NCI-H1694 treated with DMSO at 0.1 percent for 48 hours (cell line): ENCODE measurements at places on chromosomes 7 and 10.
A peak's percentile ranks its signal among the peaks of the same experiment; 100 is the strongest.

- DNase-seq = no peak
These were observed 304.4 kb downstream of the ZEB1 start for GRCh38 chr10:31623466-31623865.

- peak; percentile 18 for DNase-seq
These were observed 52.4 kb upstream of the FAM204A start for GRCh38 chr10:118394301-118395200.

DNA sequence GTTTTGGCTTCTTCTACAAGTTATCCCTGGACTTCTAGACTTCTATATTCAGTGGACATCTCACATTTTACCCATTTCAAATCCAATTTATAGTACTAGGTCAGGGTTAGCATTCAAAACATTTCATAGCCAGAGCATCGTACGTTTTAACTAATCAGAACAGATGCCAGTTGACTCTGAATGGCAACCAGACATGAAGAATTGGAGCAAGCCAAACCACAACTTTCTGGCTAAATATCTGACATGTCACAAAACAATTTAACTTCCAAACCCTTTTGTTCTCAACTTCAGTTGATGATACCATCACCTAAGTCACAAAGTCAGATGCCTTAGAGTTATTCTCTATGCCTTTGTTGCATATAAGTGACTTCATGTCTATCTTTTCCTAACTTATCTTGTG is 1105.7 kb downstream of the XPNPEP1 start:
- DNase-seq = no peak

- DNase-seq = no peak
These were observed 733.2 kb downstream of the INHBA start for GRCh38 chr7:40969641-40970040.

DNA sequence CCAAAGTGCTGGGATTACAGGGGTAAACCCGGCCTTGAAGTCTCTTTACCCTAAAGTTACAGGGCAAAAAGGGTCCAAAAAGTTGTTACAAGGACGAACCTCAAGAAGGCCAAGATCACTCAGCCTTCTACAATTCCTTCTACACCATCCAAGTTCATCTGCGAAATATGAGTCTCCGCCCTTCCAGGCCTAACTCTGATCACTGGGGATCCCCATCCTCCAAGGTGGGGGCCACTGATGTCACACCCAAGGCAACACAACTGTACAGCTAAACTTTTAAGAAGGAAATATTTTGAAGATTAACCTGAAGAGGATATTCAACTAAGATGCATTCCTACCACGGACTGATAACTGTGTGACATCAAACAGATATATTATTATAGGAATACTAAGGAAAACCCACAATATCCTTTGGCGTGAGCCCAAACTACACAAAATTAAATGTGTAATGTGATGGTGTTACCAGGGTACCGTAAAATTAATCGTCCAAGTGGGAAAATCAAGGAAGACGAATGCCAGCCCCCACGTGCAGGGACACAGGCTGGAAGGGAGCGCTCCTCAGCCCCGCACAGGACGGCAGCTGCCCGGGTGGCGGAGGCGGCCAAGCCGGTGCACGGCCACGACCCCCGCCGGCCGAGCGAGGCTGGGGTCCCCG is 1.0 kb downstream of the PAXIP1 start:
- no peak for DNase-seq

DNA sequence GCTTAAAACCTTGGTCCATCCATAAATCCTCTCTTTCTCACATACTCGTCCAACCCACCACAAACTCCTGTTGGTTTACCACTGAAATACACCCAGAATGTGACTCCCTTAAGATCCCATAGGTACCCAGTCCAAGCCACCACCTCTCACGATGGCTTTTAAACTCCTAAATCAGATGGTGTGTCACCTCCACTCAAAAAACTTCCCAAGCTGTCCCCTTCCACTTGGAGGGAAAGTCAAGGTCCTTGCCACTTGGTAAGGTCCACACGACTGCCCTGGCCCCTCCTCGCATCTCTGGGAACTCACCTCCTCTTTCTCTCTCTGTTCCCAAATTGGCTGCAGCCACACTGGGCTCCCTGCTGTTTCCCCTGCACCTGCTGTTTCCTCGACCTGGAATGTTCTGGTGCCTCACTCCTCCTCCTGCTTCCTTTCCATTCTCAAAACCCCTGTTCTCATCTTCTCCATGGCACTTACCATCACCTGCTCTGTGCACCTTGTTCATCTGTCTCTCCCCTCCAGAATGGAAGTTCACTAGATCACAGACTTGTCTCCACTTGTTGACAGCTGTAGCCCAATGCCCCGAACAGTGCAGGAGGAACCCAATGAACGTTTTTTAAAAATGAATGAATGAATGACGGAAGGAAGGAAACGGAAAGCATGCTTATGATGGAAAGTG is 23.0 kb downstream of the ZFAND2A start:
- no peak for DNase-seq

GRCh38 chr7:37151741-37152413 is 296.8 kb downstream of the ELMO1 start:
- DNase-seq = no peak

DNA sequence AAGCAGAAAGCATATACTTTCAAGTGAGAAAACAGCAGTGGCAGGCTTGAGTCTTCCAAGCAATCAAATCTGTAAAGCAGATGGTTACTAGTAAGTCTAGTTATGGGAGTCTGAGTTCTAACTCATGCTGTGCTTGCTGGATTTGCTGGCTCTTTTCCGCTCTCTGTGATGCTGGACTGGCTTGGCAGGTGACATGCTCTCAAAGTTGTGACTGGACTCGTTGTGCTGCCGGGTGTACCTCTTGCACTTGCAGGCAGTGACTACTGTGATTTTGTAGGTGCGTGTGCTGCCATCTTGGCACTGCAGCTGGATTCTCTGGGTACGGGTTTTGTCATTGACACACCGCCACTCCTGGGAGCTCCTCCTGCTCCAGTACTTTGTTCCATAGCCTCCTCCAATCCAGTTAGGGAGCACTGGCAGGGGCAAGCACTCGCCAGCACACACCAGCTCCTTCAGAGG is 3.1 kb downstream of the SOSTDC1 start:
- no peak for DNase-seq

DNA sequence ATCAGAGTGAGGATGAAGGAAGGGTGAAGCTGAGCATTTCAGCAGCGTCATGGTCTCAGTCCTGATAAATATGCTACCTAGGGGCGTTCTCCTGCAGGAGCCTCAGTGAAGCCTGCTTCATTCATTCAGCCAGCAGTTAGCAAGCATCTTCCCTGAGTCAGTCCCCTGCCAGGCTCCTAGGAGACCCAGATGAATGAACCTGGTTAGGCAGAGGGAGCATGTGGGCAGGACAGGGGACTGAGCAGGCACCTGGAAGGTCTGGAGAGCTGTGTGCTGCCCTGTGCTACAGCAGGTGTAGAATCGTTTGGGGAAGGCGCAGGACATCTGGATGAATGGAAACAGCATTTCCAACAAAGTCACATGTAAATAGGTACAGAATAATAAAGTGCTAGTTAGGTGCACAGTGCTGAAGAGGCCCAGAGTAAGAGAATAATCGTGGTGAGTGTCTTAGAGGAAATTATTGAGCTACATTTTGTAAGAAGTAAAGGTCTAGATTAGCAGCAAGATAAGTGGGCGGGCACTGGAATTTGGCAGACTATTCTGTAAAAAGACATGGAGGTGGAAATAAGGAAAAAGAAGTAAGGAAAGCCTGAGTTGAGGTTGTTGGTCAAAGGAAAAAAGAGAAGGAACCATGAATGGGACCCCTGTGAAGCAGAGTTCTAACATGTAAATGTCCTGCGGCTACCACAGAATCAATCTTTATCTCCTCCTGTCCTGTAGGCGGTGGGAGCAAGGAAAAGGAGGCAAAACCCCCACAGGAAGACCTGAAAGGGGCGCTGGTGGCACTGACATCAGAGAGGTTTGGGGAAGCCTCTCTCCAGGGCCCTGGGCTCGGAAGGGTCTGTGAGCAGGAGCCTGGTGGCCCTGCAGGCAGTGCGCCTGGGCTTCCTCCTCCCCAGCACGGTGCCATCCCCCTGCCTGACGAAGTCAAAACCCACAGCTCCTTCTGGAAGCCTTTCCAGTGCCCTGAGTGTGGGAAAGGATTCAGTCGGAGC is 12.0 kb downstream of the ZSCAN25 start:
- DNase-seq = no peak

DNA sequence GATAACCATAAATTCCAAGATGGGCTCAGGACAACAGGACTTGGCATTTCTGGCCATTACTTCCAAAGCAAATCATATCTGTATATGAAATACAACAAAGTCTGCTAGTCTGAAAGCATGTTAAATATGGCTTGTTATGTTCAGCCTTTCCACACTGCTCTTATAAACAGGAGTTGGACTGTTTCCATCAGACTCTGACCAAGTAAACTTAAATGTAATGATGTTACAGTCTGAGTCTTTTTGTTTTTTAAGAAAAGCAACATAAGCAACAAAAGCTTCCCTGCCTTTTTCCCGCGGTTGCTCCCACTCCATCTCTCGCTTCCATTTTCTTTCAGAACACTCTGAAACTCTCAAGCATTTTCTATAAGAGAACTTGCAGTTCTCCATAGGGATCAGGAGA is 8.1 kb upstream of the CDCA7L start:
- DNase-seq = no peak

DNA sequence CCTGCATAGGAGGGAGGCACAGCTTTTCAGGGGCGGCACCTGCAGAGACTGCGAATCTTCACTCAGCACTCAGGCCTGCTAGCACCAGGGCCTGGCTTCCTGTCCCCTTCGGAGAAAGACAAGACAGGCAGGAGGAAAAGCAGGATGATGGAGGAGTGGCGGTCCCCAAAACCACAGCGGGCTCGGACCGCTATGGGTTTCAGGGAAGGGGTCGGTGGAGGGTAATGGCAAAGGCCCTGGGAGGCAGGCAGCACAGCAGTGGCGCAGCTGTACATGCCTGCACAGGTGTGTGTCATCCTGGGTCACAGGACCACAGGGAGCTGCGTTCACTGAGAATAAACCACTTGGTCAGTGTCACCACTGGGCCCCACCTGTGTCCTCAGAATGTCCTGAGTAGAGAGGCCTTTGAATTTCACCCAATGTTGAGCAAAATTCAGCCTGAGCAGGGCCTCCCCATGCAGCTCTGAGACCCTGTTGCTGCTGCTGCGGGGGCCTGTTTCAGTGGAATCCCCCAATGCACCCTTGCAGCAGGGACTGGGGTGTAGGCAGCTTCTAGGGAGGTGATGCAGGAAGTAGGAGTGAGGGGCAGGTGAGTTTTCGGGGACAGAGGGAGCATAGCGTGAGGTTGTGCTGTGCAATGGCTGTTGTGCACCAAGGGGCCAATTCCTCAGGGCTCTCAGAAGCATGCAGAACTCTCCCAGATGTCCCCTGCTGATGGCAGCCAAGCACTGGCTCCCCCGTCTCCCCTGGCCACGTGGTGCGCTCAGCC is 90.6 kb upstream of the PPP2R2D start:
- DNase-seq = no peak

DNA sequence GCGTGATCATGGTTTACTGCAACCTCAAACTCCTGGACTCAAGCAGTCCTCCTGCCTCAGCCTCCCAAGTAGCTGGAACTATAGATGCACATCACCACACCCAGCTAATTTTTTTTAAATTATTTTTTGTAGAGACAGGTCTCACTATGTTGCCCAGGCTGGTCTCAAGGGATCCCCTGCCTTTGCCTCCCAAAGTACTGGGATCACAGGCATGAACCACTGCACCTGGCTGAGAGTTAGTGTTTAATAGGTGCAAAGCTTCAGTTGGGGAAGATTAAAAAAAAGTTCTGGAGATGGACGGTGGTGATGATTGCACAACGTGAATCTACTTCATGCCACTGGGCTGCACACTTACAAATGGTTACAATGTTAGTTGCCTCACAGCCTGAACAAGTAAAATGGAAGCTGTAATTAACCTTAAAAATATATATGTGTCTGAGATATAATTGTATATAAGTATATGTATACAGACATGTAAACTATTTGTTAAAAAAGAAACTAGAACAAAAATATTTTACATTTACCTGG is 106.4 kb upstream of the ZNF438 start:
- no peak for DNase-seq

GRCh38 chr7:8035647-8036518 is 67.3 kb downstream of the GLCCI1 start:
- peak; percentile 57 for DNase-seq

DNA sequence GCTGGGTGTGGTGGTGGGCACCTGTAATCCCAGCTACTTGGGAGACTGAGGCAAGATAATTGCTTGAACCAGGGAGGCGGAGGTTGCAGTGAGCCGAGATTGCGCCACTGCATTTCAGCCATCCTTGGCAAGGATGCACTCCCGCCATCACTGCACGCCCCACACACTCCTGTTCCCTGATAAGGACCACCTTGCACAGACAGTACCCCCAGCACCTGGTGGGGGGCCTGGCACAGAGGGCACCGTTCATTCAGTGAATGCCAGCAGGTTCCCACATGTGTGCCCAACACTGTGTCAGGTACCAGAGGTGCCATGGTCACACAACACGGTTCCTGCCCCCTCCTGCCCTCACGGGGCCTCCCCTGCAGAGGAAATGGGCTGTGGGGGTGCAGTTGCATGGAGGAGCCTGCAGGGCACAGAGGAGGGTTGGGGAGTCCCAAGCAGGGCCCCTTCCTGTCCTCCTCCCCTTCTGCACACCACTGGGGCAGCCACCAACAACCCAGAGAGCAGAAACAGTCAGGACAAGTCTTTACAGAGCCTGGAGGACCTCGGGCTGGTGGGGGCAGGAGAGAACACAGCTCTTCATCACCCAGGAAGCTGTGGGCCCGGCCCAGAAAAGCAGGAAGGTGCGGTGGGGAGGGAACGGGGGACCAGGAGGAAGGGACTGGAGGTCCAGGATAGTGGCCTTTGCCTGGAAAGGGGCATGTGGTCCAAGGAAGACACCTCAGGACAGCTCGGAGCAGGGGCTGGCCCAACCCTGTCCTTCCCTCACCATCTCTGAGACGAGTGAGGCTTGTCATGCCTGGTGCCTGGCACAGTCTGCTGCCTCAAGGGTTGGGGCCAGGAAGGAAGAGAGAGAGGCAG is 7.1 kb downstream of the CRYGN start:
- DNase-seq = no peak

- DNase-seq = no peak
These were observed 21.5 kb downstream of the CUX1 start for GRCh38 chr7:101838837-101839483.

DNA sequence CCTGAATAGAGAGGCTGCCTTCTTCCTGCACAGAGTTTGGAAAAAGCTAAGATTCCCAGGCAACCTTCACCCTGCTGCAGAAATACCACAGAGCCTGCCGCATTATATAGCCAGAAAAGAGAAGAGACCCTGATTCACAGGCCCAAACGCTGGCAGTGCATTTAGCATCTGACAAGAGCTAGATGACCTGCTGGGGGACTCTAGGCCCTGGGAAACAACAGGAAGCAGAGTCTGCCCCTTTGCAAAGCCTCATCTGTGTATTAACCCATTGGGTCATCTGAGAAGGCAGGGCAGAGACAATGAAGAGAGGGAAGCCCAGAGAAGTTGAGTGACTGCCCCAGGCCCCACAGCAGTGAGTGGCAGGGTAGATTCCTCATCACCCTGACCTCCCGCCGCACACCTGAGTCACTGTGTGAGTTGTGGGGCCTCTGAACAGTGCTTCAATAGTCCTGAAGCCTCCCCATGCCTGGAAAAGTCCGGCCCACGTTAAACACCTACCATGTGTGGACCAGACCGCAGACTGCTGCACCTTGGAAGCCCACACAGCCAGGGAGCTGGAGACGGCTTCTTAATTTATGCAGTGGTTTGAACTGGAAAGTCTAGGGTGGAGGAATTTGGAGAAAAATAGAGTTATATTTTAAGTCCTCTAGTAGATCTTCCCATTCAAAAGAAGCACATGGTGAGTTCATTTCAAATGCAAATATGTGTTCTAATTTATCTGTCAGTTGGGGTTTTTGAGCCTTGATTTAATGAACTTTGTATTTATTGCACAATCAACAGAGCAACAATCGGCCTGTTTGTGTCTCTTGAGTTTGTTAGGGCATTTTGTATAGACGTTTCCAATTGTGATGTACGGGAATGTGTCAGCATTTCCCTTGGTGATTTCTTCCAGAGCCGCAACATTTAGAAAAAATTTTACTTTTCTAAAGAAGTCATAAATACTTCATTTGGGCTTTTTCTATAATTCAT is 80.4 kb upstream of the GPR26 start:
- no peak for DNase-seq
